ENCODE measurements at places on chromosomes 1 and 21.

DNA sequence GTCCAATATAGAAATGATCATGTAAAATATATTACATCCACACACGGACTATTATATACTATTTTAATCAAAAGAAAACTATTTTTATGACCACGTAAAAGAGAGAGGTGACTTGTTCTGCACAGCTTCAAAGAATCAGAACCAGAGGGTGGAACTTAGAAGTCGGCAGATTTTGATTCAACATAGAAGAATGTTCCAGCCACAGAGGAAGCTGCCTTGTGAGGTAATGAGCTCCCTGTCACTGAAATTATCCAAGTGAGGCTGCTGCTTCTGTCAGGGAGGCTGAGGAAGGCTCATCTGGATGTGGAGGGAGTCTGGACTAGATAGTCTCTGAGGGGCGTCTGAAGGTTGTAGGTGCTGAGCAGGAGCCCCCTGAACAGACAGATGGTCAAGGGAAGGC is 2.7 kb downstream of the PLEKHA6 start:
- no peak overlapping the region for H3K27ac ChIP-seq
- no peak overlapping the region for H3K4me3 ChIP-seq
- H3K27me3 ChIP-seq, result peaks cover 26% of the 10 kb centered on the region
- no peaks in the 10 kb centered on the region for H3K36me3 ChIP-seq
- no peaks in the 10 kb centered on the region for H3K4me1 ChIP-seq
- DNase-seq, result no peak

- peaks cover 5% of the 10 kb centered on the region for H3K27me3 ChIP-seq
- DNase-seq, result no peak
- no peak overlapping the region for H3K4me3 ChIP-seq
- no peaks in the 10 kb centered on the region for H3K36me3 ChIP-seq
These were observed 289.6 kb upstream of the ST6GALNAC5 start for GRCh38 chr1:76577525-76578185.

DNA sequence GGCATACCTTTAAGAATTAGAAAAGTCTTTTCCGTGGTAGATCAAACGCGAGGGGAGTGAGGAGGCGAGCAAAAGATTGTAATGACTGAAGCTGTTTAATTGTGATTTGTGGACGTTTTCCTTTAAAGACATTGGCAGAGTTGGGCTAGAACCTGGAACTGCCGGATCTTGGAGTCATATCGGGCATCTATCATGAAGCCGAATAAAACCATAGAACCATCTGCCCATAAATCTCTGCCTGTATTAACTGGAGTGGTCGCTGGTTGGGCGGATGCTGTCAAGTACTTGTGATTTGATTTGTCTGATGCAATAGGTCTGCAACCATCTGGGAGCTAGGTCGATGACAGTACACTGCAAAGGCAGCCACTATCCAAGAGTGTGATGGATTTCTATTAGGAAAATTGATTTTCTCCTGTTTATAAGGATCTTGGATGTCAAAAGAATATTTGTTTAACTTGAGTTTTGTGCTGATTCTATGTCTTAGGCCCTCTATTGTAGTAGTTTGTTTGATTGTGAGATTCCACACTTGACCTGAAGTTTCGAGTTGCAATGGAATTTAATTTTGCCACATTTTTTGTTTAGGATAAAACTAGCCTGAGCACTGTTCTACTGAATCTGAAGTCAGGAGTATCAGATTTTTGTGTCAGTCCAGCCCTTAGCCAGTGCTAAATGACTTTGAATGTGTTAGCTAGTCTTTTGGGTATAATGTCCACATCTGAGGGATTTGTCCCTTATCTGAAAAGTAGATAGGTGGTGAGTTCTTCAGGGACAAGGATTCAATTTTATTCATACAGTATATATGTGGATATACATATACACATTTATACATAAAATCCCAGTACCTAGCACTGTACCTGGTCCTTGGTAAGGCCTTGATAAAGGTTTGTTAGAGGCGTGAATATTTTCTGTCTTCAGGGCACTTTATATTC is 1.2 kb downstream of the SARS1 start:
- H3K4me3 ChIP-seq, result peak overlapping the region; percentile 98
- H3K27me3 ChIP-seq, result peaks cover 2% of the 10 kb centered on the region
- H3K4me1 ChIP-seq, result peaks cover 30% of the 10 kb centered on the region
- peaks cover 7% of the 10 kb centered on the region for H3K36me3 ChIP-seq
- peak overlapping the region; percentile 95 for H3K27ac ChIP-seq

GRCh38 chr21:15204970-15205286 is 140.1 kb upstream of the NRIP1 start:
- no peak overlapping the region for H3K4me3 ChIP-seq
- H3K4me1 ChIP-seq, result no peaks in the 10 kb centered on the region
- H3K36me3 ChIP-seq, result no peaks in the 10 kb centered on the region
- H3K27me3 ChIP-seq, result peaks cover 23% of the 10 kb centered on the region
- no peak overlapping the region for H3K27ac ChIP-seq

Measured in T-helper 17 cell (primary cell).